Glutamatergic neuron (in vitro differentiated cells): ENCODE measurements at places on chromosomes 3 and 15.

GRCh38 chr3:53230041-53230621 is 25.7 kb downstream of the TKT start:
- no peak for DNase-seq

GRCh38 chr3:156818890-156819289 is 7.3 kb upstream of the LEKR1 start:
- DNase-seq, result no peak

- no peak for DNase-seq
Observed at GRCh38 chr15:89074402-89075012, 13.7 kb upstream of the ABHD2 start.

DNA sequence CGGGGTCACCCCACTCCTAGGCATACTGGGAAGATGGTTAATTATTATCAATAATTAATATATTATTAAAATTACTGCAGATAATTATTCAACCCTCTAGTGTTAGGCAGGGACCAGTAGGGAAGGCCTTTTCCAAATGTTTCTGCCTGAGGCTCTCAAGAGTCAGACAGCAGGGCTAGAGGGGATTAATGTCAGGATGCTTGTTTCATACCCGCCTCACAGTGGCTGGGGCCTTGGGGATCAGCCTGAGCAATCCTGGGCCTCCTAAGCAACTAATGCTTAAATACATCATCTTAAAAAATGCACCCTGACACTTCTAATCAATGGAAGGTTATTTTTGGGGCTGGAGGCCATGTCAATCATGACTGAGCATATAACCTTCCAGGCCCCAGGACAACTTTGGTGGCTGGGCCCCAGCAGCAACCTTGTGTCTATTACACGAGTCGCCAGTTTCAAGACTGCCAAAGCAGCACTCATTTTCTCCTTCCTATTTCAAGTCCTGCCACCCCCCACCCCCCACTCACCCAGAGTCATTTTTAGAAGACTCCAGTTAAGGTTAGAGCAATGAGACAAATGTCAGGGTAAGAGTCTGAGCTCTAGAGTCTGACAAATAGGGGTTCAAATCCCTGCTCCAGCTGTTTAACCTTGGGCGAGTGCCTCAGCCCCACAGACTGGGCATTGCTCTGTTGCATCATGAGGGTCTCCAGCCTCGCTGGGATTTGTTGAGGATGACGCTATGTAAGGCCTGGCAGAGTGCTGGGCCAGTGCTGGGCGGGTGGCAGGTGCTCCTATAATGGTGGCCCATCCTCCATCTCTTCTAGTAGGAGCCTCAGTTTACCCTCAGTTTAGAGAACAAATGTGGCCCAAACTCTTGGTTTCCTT is 6.1 kb downstream of the AMOTL2 start:
- no peak for DNase-seq

GRCh38 chr15:83587091-83587490 is 66.8 kb upstream of the ADAMTSL3 start:
- no peak for DNase-seq

GRCh38 chr15:42491539-42492225 is 741 bp upstream of the ZNF106 start:
- no peak for DNase-seq

DNA sequence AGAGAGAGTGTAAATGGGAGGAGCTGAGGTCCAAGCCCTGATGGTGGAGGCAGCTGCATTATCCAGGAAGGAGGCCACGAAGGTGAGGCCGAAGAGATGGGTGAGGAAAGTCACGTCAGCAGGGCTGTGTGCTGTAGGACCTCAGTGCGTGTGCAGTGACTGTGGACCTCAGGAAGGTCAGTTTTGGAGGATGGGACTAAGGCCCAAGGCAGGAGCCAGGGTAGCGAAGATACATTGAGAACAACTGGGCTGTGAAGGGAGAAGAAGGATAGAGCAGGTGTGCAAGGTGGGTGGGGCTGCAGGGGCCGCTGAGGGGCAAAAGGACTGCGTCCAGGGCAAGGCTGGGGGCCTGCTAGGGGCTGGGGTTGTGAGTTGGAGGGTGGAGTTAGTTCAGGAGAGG is 4.9 kb downstream of the KLHL40 start:
- DNase-seq, result no peak

GRCh38 chr3:112761062-112761638 is 85.5 kb downstream of the CD200R1L start:
- DNase-seq, result no peak
